ENCODE measurements at places on chromosomes 5 and 9.

GRCh38 chr5:172402531-172403188 lies 51.7 kb downstream of the SH3PXD2B start:
- no peak for DNase-seq

DNA sequence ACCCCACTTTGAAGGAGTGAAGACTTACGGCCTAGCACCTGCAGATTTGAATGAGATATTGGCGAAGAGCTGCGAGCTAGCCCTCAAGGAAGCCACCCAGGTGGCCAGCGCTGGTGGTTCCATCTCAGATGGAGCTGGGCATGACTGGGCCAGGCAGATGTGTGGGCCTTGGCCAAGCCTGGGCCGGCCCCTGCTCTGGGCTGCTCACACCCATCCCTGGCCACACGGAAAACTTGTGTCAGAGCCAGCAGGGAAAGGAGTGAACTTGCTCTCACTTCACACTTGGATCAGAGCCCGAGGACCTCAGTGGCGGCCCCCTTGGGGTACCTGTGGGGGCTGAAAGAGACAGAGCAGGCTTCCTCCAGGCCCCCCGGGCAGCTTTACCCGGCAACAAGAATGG lies 44.2 kb downstream of the ROPN1L start:
- DNase-seq, result peak; percentile 70

DNA sequence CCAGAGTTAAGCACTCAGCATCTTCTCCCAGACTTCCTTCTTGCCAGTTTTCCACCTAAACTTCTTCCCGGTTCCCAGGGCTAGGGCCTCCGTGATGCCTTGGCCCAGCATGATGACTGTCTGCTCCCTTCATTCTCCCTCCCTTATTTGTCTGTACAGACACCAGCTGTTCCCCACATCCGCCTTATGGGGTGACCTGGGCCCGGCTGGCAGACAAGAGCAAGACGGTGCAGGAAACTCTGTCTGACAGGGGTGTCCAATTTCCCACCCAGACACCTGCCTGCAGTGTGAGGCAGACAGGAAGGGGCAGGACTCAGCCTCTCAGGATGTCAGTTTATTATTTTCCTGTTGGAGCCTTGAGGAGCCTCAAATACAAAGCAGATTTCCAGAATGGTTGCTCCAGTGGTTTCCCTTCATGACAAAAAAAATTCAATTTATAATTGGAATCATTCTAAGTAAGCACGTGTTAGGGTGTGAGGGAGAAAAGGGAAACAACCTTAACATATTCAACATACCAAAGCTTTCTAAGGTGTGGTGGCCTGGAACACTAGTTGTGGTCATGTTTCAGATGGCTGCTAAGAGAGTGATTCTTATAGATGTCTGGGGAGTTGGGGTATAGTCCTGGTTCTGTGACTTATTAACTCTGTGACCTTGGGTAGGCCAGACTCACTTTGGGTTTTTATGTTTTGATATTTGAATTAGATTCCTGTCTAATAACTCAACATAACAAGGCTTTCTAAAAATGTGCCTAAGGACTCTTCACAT lies 234.5 kb downstream of the PAPPA start:
- DNase-seq, result no peak

DNA sequence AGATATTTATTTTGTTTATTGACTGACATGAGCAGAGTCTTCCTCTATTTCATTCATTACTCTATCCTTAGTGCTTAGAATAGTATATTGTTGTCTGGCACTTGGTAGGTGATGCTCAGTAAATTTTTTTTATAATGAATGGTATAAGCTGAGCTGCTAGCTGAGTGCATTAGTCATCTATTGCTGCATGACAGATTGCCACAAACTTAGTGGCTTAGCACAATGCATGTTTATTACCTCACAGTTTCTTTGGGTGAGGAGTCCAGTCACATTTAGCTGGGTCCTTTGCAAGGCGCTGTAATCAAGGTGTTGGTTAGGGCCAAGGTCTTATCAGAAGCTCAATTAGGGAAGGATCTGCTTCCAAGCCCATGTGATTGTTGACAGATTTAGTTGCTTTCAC lies 23.1 kb downstream of the SMAD5 start:
- no peak for DNase-seq

GRCh38 chr9:89773170-89773569 lies 168.4 kb downstream of the GADD45G start:
- no peak for DNase-seq

GRCh38 chr5:34978681-34979080 lies 49.3 kb downstream of the DNAJC21 start:
- DNase-seq, result no peak

GRCh38 chr9:38067859-38068681 lies 957 bp downstream of the SHB start:
- peak; percentile 64 for DNase-seq

- no peak for DNase-seq
Measured at GRCh38 chr5:38403877-38404635, 145.7 kb downstream of the EGFLAM start.

- no peak for DNase-seq
Measured at GRCh38 chr9:96062031-96062430, 186.5 kb downstream of the ERCC6L2 start.

DNA sequence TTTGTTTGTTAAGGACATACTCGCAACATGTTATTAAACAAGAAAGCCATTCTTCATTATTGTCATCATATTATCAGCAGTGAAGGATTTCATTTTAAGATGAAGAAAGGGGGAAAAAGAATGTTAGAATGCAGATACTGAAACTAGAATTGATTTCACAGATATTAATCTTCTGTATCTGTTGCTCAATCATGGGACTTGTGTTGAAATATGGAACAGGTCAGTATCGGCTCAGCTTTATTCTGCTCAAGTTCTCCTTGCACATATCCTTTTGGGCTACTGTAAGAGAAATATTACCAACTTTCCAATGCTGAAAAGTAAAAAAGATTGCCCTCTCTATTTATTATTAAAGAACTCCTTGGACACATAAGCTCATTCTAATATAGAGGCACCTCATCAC lies 13.8 kb upstream of the ANXA1 start:
- DNase-seq, result no peak

GRCh38 chr9:114390952-114391351 lies 3.2 kb upstream of the AKNA start:
- no peak for DNase-seq

DNA sequence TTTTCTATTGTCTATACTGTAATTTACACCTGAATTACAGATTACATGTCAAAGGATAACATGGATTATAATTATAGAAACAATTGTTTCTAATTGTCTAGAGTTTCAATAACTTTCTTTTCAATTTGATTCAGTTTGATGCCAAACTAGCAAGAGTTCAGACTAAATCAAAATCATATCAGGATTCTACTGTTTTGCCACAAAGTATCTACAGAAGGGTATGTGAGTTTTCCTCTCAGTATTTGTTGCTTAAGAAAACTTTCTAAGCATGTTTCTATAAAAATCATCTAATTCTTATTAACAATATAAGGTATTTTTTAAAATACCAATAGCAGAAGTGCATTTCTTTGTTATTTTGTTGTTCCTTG lies 12.5 kb downstream of the SELENOP start:
- DNase-seq, result no peak

- DNase-seq, result peak; percentile 42
Measured at GRCh38 chr5:1515921-1516571, 7.7 kb downstream of the LPCAT1 start.

DNA sequence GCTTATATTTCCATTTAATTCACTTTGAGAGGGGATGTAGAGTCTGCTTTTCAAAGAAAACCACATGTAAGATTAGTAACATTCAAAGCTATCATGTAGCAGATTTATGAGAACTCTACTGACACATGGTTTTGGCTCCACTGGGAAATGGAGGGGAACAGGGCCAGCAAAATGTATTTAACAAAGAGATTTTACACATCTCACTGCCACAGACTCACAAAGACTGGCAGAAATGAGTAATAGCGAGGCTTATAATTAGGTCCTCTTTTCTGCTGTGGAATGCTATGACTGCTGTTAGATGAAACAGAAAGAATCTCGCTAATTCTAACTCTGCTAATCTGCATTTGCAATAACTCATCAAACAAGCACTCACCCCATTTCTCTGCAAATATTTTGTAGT lies 4.5 kb downstream of the DAP start:
- DNase-seq, result no peak

DNA sequence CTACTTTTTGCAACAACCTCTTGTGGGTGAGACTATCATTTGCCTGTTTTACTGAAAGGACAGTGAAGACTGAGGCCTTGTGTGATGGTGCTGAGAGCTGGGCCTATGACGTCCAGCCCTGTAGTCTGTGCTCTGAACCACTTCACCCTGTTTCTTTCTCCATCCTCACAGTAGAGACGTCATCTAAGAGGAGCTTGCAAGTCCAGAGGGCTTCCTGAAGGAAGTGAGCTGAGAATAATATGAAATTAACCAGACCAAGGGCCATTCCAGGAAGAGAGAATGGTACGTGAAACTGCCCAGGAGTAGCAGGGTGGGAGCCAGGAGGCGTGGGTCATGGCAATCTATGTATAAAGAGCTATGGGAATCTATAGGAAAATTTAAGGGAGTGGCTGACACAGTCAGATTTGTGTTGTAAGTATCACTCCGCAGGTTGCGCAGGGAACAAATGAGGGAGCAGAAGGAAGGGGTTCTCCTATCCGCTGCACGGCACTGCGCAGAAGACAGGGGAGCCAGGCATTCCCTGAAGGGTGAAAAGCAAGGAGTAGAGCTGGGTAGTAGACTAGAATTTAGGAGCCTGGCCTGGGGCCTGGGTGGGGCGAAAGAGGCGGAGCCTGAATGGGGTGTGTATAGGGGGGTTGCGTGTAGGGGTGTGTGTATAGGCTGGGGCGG lies 596 bp upstream of the FGFR4 start:
- no peak for DNase-seq

GRCh38 chr9:129459547-129460322 lies 161.2 kb downstream of the C9orf50 start:
- no peak for DNase-seq

DNA sequence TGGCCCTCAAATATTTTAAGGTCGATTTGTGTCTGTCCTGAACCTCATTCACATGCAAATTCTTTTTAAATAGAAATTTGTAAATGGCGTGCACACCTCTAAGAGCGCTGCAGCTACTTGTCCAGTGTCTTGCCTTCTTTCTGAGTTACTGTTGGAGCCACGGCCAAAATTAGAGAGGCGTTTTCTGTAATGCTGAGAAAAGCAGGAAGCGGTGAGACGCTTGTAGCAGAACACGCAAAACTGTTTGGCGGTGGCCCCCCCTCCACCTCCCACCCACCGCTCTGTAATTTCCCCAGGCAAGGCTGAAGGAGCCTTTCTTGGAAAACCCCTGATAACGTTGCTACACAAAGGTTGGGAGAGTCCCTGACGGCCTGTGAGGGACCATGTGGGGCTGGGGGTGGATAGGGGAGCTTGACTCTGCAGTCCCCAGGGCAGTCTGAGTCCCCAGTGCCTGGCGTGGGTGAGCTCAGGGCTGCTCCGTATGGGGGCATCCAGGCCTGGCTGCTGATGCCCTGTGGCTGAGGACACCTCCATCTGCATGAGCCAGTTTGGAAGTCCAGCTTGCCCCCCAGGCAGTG lies 96.5 kb downstream of the GADD45G start:
- DNase-seq, result no peak

DNA sequence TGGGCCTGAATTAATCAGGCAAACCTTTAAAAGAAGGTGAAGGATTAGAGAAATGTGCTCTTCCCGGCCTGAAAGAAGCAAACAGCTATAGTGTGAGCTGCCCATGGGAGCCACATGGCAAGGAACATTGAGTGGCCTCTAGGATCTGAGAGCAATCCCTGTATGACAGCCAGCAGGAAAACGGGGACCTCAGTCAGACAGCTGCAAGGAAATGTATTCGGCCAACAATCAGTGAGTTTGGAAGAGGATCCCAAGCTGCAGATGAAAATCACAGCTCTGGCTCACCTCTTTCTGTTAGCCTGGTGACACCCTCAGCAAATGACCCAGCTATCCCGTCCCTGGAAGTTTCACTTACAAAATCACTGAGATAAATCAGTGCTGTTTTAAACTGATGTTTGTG lies 309.2 kb downstream of the SH3GL2 start:
- DNase-seq, result no peak

DNA sequence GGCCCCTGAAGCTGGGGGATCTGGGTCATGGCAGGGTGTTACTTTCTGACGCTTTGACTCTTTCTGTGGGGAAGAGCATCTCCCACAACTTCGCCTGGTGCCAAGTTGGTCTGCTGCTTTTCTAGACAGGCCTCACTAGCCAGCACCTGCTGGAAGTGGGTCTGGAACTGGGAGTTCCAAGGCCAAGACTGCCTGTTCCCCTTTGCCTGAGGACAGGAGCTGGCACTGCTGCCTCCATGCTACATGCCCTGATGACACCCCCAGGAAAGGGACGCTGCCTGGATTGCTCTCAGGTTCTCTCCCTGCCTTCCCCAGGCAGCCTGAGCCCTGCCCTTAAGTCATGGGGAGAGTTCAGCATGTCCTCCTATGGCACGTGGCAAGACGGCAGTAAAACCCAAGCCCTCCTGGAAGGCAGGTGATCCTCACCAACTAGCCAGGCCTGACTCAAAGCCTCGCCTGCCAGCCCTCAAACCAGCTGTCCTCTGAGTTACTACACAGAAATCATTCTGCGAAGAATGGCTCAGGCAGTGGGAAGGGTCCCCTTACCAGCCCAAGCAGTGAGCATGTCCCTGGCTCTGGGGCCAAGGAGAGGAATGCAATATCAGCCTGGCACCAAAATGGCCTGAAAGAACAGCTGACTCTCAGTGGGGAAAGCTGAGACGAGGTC lies 35.8 kb downstream of the SEC61B start:
- DNase-seq, result no peak

DNA sequence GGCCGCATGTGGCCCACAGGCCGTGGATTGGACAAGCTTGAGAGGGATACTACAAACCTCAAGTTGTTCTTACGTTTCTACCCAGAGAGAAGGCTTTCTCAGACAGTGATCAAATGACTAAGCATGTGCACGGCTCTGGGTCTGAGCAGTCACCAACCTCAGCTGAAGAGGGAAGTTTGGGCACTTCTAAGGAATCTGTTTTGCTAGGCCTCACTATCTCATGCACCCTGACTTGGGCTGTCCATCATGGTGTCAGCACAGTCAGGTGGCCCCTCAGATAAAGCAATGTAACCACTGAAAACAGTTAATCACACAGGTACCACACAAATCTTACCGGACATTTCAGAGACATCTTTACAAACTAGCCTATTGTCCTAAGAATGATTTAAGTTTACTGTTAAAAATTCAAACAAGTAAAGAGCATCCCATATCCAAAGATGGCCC lies 24.6 kb downstream of the CSF2 start:
- no peak for DNase-seq

GRCh38 chr5:3858524-3858923 lies 262.9 kb downstream of the IRX1 start:
- no peak for DNase-seq

DNA sequence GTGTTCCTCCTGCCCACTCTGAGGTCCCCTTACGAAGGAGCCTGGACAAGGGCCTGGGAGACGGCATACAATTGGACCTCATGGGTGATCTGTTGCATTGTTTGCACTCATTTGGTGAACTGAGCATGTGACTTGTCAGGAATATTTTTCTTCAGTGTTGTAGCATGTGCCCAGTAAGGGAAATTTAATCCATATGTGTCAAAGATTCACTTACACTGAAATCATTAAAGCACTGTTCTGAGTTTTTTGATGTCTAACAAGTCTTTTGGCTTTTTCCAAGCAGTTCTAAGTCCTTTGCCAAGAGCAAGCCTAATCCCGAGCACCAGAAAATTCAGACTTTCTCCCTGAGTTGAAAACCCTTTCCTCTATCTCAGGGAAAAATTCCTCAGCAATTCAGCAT lies 61.6 kb upstream of the RPS23 start:
- no peak for DNase-seq

GRCh38 chr9:135978642-135979546 lies 17.7 kb upstream of the UBAC1 start:
- no peak for DNase-seq

GRCh38 chr5:131926168-131926567 lies 19.3 kb downstream of the MEIKIN start:
- no peak for DNase-seq

GRCh38 chr5:108728566-108729241 lies 19.0 kb upstream of the FER start:
- no peak for DNase-seq

All from sciatic nerve (tissue), 2 donors.